ENCODE measurements at places on chromosomes 6 and 20. TPM values are rescaled to one million over a fixed set of nuclear protein-coding genes. Genes with fewer than 3 reads are reported as not detected.

DNA sequence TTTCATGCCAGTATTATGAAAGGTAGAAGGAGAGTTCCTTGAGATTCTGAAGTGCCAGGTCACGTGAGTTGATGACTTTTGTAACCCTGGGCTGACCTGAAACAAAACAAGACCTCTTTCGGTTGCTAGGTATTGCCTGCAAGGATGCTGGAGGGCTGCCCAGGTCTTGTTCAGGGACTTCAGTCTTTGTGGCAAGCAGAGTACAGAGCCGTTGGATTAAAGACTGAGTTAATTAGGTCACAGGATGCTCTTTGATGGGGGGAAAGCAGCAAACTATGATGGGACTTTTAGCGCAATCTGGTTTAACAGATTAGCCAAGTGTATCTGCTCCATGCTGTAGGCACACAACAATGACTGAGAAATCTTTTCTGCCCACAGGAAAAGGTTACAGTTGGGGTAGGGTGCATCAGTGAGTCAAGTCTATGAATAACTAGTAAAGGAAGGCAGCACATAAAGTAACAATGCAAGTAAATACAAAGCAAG, 12.8 kb upstream of the ELOVL5 start:
- DNase-seq, result no peak

DNA sequence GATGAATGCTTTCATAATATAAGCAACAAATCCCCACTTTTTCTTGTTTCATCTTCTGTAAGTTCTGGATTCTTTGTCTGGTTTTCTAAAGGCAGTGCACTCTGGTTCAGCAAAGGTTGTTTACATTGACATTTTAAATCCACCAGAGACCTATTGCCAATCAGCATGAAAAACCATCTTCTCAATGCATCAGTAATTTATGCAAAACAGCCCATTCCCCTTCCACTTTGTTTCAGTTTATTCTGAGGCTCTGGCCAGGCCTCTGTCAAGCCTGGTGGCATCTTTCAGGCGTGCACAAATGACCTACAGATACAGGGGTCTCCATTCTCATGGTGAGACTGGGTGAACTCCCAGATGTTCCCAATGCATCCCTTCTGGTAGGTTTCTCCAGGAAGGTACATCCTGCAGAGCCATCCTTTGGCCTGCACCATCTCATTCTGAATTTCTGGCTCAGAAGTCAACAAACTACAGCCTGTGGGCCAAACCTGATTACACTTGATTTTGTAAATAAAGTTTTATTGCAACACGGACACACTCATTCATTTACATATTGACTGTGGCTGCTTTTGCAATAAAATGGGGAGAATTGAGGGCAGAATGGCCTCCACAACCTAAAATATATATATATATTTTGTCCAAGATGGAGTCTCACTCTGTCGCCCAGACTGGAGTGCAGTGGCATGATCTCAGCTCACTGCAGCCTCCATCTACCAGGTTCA, 405.4 kb downstream of the PREX1 start:
- DNase-seq, result no peak

- DNase-seq, result no peak
Measured at GRCh38 chr6:157238346-157238745, 85.0 kb downstream of the TMEM242 start.

- DNase-seq, result peak; percentile 34
Measured at GRCh38 chr6:2793534-2794151, 28.4 kb downstream of the WRNIP1 start.

Gene LTB
- total RNA-seq, result 4.8 TPM

DNA sequence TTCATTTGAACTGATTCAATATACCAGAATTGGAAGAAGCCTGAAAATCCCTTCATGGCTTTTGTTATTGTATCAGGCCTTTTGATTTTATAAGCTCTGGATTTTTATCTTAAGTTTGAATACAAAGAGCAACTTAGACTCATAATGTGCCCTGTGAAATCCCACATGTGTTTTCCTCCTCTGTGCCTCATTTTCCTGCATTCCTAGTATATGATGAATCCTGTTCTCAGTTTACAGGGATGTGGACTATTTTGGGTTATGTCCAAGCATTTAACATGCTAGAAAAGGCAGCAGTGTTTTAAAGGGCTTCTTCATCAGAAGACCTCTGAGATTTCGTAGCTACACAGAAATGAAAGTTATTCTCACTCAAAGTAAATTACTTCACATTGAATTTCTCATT, 455.0 kb downstream of the RFPL4B start:
- DNase-seq, result peak; percentile 69

Gene BMP7
- total RNA-seq, result 0.29 TPM

Gene FGD2
- total RNA-seq, result 7.3 TPM

Gene CDSN
- not detected for total RNA-seq

Gene FNDC1
- 4.0 TPM for total RNA-seq

GRCh38 chr20:22684072-22684762, 99.8 kb upstream of the FOXA2 start:
- DNase-seq, result peak; percentile 89

GRCh38 chr20:38036366-38036765, 2.8 kb downstream of the RPRD1B start:
- DNase-seq, result no peak

Gene SMOC2
- total RNA-seq, result 56.7 TPM

Gene OPRM1
- total RNA-seq, result not detected

Gene BPIFB2
- not detected for total RNA-seq

DNA sequence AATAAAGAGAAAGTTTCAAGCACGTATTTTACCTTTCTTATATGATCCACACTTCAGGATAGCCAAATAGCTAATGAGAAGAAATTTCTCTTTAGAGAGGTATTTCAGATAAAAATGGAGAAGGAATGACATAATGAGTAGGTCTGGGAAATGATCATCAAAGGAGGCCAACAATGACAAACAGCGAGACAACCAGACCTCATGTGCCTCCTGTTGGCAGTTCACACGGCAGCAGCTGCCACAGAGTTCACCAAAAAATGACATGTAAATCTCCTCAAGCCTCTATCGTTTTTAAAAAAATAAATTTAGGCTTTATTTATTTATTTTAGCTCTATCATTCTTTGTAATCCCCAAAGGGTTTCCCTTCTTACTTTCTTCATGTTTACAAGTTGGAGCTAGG, 47.7 kb downstream of the SLC2A12 start:
- DNase-seq, result no peak

Gene LRRC73
- 0.55 TPM for total RNA-seq

GRCh38 chr6:144334150-144334708, 49.1 kb downstream of the UTRN start:
- peak; percentile 67 for DNase-seq

Gene ENPP4
- 24.6 TPM for total RNA-seq

Gene CNKSR3
- total RNA-seq, result 1.2 TPM

DNA sequence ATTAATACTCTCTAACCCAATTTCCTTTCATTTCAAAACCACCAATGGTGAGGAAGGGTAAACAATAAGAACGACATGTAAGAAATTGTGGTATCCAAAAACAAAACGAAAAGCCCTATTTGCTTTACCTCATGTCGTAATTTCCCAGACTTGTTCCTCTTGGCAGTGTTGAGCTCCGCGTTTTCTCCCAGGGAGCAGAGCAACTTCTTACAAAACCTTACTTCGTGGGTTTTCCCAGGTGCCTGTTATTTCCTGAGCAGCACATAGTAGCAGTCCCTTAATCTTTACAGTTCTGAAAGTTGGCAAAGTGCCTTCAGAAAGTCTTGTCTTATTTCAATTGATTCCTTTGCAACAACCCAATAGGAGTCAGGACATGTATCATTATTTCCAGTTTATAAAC, 207.9 kb upstream of the MARCKS start:
- DNase-seq, result peak; percentile 46

Gene PRRT1
- total RNA-seq, result 0.18 TPM

Gene SPDEF
- 28.0 TPM for total RNA-seq

GRCh38 chr6:5109436-5109835, 24.3 kb downstream of the PPP1R3G start:
- DNase-seq, result no peak

- no peak for DNase-seq
Measured at GRCh38 chr6:7139835-7140470, 32.2 kb downstream of the RREB1 start.

Gene IL17A
- total RNA-seq, result not detected

Gene DSP
- 121 TPM for total RNA-seq

GRCh38 chr20:5535125-5535756, 215.0 kb upstream of the SHLD1 start:
- DNase-seq, result peak; percentile 35

- DNase-seq, result no peak
Measured at GRCh38 chr6:135813401-135813800, 38.1 kb upstream of the PDE7B start.

DNA sequence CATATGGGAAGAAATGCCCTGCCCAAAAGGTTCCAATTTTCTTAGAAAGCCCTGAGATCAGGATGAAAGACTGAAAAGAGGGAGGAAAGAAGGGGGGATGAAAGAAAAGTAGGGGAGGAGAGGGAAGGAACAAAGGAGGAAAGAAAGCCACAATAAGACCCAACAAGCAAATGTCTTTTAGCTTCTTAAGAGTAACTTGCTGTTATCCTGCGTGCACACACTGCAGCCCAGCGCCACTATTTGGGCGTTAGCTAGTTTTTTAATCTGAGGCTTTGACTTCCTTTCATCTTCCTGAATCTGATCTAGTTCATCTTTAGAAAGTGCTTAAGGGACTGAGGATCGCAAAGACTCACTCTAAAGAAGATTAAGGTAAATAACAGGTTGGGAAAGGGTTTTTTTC, 77.4 kb upstream of the HDDC2 start:
- no peak for DNase-seq

GRCh38 chr20:19807946-19808330, 49.9 kb downstream of the RIN2 start:
- no peak for DNase-seq

GRCh38 chr6:98056955-98057354, 773.9 kb upstream of the MMS22L start:
- DNase-seq, result no peak

DNA sequence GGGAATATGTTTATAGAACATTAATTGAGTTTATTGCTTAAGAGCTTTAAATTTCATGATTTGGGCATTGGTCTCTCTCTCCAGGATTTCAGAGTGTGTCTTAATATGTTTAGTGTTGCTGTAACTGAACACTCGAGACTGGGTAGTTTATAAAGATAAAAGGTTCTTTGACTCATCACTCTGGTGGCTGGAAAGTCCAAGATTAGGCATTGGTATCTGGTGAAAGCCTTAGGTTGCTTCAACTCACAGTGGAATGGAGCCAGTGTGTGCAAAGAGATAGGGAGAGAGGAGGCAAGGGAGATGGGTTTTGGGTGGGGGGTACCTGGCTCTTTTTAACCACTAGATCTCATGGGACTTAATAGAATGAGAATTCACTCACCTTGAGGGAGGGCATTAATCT, 35.6 kb upstream of the DTNBP1 start:
- DNase-seq, result no peak

DNA sequence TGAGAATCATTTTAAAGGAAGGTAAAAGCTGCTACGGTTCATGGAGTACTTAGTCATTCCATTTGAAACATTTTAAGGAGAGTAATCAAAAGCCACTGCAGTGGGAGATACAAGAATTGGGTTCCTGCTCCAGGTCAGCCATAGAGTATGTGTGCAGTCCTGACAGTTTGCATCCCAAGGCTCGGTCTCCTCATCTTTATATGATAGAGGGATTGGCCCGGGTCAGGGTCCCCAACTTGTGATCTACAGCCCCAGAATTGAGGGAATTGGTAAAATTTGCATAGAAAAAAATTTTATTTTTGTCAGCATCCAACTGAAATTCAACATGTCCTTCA, 147.4 kb upstream of the PRND start:
- no peak for DNase-seq

DNA sequence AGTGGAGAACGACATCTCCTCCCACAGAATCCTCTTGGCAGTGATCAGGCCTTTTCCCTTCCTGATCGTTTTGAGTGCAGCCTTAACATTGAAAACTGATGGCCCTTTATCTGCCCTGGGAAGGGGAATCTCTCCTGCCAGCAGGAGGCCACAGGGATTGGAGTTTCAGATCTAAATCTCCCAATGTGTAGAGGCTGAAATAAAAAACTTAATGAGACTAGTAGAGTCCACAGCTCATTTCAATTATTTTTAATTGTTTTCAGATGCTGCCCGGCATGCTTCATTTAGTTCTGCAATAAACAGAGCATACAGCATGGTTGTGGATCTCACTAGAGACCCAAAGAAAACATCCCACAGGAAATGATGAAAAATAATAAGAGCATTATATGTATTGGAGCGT, 662.2 kb upstream of the HS3ST5 start:
- peak; percentile 29 for DNase-seq

Gene ADGRG6
- 102 TPM for total RNA-seq

Gene NR2E1
- total RNA-seq, result not detected

- DNase-seq, result peak; percentile 60
Measured at GRCh38 chr6:46948699-46949098, 27.0 kb upstream of the ADGRF5 start.

- no peak for DNase-seq
Measured at GRCh38 chr6:143528164-143528811, 16.8 kb upstream of the FUCA2 start.

DNA sequence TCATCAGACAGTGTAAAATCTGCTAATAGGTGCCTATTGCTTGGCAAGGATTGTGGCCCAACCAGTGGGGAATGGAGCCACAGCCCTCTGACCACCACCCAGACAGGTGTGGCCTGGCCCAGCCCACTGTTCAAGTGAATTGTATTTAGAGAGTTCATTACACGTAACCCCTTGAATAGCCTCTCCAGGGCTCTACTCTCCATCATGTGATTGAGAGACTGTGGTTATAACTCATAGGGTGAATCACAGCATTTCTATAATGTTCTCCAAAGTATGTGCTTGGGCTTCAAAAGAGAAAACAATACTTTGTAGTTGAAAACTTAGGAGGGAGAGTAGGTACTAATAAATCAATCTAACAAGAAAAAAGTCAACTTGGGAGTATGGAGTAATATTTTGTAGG, 38.4 kb downstream of the ALDH8A1 start:
- DNase-seq, result no peak

Gene MOCS1
- 6.6 TPM for total RNA-seq

DNA sequence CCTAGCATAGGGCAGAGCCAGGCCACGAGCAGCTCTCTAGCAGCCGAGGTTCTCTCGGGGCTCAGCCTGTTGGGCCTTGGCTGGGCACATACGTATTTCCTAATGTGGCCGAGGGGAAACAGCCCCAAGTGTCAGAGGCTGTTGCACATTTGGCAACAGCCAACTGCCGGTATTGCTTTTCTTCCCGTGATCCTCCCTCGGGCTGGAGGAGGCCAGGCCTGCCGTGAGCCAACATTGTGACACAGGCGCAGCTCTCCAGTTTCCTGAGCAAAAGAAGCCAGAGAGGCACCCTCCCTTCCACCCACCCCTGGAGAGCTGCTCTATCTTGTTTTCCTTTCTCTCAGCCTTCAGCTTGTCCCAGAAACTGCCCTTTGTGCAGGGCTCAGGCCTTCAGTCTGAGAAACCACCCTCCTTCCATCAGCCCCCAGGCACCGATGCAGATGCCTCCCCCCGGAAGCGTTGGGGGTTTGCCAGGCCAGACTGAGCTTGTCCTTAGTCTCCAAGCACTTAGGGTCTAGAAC, 5.1 kb upstream of the BPI start:
- peak; percentile 48 for DNase-seq

- no peak for DNase-seq
Measured at GRCh38 chr6:4935975-4936680, 67.7 kb downstream of the RPP40 start.

Gene AVP
- not detected for total RNA-seq
